Activated CD4-positive, alpha-beta T cell treated with anti-CD3 and anti-CD28 coated beads, Interleukin-2, amount 50 U/mL, for 48 hours (primary cell): ENCODE measurements at places on chromosomes 5 and 9.

GRCh38 chr5:86797677-86798076, 179.9 kb downstream of the COX7C start:
- no peak for DNase-seq

DNA sequence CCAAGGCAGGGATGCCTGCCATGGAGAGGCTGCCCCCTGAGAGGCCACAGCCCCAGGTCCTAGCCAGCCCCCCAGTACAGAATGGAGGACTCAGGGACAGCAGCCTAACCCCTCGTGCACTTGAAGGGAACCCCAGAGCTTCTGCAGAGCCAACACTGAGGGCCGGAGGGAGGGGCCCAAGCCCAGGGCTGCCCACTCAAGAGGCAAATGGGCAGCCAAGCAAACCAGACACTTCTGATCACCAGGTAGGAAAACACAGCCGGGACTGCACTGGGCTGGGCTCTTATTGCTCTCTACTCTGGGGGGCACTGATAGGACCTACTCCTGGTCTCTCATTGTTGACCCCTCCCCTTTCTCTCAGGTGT, 3.2 kb downstream of the RELL2 start:
- no peak for DNase-seq

- DNase-seq = no peak
These were observed 22.1 kb upstream of the RARS1 start for GRCh38 chr5:168464214-168464613.

- DNase-seq = peak; percentile 4
These were observed 62.8 kb downstream of the SV2C start for GRCh38 chr5:76145945-76146344.

GRCh38 chr5:93161661-93162654, 419.1 kb downstream of the NR2F1-AS1 start:
- no peak for DNase-seq

- no peak for DNase-seq
These were observed 14.6 kb downstream of the LCN9 start for GRCh38 chr9:135677641-135678168.

- DNase-seq = no peak
These were observed 39.4 kb downstream of the GALNT12 start for GRCh38 chr9:98846879-98847278.

DNA sequence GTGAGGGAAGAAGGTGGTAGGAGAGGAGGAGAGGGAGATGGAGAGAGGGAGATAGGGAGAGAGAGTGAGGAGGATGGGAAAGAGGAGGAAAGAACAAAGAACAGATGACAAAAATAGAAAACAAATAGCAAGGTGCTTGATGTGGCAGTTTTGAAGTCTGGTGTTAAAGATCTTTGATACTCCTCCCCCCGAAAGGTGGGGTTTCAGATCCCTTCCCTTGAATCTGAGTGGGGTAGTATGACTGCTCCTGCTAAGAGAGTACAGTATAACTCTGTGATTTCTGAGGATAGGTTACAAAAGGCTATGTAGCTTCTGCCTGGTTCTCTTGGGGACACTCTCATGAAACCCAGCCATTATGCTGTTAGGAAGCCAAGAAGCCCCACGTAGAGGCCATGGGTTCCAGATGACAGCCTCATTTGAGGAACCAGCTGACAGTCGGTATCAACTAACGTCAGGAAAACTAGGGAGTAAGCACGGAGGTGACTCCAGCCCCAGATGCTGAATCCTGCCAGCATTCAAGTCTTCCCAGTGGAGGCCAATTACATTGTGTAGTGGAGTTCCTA, 102.1 kb downstream of the FANCC start:
- no peak for DNase-seq

- DNase-seq = no peak
These were observed 138.0 kb upstream of the KCNN2 start for GRCh38 chr5:114223866-114224265.

- no peak for DNase-seq
These were observed 53.6 kb downstream of the IRF1 start for GRCh38 chr5:132436936-132437335.

- peak; percentile 44 for DNase-seq
These were observed 736 bp upstream of the GLDC start for GRCh38 chr9:6646293-6646636.

DNA sequence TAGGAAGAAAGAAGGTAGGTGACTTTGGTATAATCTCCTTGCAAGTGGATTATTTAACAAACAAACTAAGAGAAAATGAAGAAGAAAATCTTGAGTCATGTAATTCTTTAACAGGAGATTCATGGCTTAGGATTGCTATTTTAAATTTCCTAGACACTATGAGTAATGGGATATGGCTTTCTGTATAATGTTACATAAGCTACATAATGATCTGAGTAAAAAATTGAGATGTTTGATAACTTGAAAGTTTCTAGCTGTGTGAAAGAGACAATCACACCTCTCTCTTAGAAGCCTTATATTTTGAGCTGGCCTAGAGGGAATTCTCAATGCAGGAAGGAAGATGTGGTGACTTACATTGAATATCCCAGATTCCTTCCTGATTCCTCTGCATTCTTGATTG, 92.5 kb downstream of the CDH9 start:
- DNase-seq = no peak

- DNase-seq = no peak
These were observed 273.1 kb downstream of the SLF1 start for GRCh38 chr5:94891565-94891964.

DNA sequence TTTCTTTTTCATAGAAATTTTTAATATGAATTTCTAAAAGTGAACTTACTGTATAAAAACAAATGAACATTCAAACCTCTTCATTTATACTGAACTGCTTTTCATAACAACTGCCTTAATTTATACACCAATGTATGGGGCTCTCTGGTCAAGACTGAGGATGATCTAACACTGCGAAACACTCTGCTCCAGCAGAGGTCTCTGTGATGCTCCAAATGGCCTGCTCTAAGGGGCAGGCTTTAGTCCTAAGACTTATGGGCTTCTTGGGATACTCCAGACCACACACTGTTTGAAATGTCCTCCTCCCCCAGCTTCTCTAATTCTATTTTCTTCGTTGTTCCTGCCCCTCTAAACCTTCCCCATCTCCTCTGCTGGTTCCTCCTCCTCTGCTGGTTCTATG, 58.5 kb downstream of the LIFR start:
- DNase-seq = no peak

GRCh38 chr9:21729648-21730047, 72.8 kb upstream of the MTAP start:
- no peak for DNase-seq

- DNase-seq = peak; percentile 75
These were observed 63.3 kb downstream of the FREM1 start for GRCh38 chr9:14846871-14847311.

DNA sequence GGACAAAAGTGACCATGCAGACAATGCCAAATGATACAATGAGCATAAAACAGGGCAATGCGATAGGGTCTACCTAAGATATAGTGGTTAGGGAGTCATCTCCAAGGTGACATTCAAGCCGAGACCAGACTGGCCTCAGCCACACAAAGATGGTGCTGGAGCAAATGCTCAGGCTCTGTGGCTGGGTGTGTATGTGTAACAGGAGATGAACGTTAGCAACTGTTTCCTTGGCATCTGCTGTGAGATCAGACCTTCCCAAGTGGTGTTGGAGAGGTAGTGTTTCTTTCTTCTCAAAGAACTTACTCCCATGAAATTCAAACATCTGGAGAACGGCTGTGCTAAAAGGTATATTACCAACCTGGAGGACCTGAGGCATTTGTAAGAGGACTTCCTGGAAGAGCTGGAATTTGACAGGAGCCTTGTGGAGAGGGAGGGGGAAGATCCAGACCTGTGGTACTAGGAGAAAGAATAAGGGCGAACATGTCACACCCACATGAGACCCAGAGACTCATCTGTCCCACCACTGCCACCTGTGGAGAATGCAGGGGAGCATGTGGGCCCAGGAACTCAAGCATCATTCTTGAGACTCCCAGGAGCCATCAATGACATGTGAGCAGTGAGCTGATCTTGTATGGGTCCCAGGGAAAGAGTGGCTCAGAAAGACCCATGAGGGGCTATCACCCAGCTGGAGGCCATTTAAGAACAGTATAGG, 21.4 kb upstream of the ANXA6 start:
- no peak for DNase-seq

GRCh38 chr5:50763351-50763750, 96.9 kb downstream of the PARP8 start:
- DNase-seq = no peak

DNA sequence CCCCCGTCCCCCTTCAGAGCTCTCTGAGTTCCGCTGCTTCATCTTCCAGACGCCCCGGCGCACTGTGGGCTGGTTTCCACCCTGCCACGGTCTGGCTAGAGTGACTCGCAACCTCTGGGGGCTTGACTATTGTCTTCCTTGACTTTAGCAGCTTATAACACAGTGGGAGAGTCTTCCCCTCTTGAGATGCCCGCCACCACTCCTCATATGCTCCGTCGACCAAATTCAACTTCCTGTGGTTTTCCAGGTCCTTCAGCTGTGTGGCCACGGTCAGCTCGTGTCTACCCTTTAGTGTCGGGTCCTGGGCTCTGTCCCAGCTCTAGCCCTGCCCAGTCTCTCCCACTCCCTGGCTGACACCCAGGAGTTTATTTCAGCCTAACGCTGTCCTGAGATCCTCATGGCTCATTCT, 28.2 kb upstream of the NCS1 start:
- no peak for DNase-seq

- DNase-seq = no peak
These were observed 1577.3 kb upstream of the C9orf72 start for GRCh38 chr9:29150606-29151005.

GRCh38 chr5:6457592-6457991, 8.9 kb downstream of the UBE2QL1 start:
- no peak for DNase-seq

GRCh38 chr5:181173027-181173419, 25.6 kb downstream of the OR2V2 start:
- DNase-seq = peak; percentile 49

DNA sequence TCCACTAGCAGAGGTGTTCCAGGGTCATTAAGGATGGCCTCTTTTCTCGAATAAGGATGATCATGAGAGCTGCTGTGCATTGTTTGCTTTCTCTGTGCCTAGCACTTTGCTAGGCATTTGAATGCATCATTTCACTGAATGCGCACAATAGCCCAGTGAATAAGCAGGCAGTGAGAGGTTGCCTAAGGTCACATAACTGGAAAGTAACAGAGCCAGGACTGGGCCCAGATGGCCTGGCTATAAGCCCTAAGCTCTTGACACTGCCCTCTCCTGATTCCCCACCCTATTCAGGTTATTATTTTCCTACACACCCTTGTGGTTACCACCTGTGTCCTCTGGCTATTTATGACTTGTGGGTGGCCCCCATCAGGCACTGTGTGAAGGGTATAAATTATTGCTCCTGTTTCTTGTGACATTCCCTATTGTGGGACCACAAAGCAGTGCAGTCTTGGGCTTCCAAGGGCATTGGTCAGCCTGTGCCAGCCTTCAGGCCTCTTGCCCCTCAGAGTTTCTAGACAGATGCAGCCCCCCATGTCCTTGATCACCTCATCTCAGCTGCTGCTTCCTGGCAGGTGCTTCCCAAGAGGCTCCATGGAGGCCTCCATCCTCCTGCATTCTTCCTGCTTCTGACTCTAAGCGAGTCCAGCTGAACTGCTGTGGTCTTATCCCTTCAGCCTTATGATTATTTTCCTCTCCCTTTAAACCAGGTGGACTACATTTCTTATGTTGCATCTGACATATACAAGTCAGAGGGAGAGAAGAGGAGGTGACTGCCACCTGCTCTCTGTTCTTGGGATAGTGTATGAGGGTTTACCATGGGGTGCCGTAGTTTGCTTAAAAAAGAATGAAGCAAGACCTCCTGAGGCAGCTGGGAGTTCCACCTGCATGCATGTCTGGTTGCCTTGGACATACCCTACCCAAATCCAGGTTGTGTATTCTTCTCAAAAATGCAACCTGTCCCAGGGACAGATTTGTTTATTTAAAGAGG, 47.6 kb downstream of the ANGPTL2 start:
- DNase-seq = no peak

- peak; percentile 78 for DNase-seq
These were observed 44.3 kb upstream of the SARDH start for GRCh38 chr9:133782157-133783130.

DNA sequence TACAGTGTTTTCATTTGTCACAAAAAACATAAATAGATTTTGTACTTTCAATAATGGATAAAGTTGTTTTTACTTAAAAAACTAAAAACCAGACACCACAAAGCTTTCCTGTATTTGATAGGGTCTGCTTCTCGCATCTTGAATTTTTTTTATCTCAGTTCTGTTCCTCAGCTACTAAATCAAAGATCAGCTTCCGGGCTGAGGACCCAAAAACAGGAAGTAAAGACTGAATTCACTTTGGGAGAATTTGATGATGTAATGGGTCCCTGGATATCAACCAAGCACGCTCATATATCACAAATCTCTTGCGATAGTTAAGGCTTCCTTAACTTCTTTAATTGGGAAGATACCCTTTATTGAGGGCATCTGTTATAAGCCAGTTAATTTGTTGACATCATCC, 24.1 kb downstream of the ITK start:
- DNase-seq = no peak

- no peak for DNase-seq
These were observed 31.9 kb upstream of the PCSK5 start for GRCh38 chr9:75858497-75859092.

DNA sequence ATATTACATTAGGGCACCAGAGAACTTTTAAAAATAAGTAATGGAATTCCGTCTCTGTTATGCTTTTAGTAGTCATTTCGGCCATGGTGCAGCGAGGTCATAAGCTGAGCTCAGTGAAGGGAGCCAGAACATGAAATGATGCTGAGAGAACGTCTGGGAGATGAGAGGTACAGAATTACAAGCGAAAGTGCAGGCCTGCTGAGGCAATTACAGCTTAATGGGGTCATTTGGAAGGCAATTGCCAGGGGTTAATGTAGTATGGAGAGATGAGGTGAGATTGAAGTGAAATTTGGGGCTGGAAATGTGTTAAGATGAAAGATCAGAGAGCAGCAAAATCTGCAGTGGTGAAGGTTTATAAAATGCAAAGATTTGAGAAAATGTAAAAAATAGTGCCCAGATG, 96.5 kb downstream of the PBX3 start:
- DNase-seq = no peak

- DNase-seq = no peak
These were observed 236.8 kb downstream of the SLIT3 start for GRCh38 chr5:169064093-169064492.

DNA sequence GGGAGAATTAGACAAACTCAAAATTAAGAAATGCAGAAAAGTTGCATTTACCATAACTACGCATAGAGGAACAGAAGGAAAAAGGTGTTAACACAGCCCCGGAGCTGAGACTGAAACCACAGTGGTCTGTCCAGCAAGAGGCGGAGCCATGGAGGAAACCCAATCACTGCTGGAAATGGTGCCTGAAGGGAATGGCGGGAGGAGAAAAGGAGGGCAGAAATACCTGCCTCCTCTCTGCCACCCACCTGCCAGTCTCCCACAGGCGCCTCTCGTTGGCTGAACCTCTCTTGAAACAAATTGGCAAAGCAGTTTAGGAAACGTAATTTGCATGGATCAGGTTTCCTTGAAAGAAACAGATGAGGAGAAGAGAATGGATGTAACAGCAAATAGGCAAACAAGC, 9.7 kb upstream of the PRKACG start:
- no peak for DNase-seq

DNA sequence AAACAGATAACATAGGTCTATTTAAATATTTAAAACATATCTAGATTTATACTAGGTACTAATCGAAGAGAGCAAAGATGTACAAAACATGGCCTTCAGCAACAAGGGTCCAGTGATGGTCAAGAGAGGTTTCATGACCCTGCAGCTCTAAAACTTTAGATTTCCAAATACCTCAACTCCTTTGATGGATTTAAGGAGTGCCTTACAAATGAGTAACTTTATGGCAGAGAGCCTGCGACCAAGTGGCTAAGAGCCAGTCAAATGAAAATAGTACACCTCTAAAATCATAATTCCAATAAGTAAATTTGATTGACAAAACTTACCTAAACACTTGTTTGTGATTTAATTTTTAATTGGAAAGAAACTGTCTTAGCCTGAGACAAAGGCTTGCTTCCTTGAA, 4.7 kb upstream of the SH3RF2 start:
- DNase-seq = no peak
